ENCODE measurements at places on chromosomes 7 and 10. TPM values are rescaled to one million over a fixed set of nuclear protein-coding genes. Genes with fewer than 3 reads are reported as not detected.

Gene GAD2
- polyA plus RNA-seq, result 1.7 TPM

Gene LIPN
- polyA plus RNA-seq, result not detected

Gene TNS3
- 66.7 TPM for polyA plus RNA-seq

Gene SLIT1
- 1.6 TPM for polyA plus RNA-seq

DNA sequence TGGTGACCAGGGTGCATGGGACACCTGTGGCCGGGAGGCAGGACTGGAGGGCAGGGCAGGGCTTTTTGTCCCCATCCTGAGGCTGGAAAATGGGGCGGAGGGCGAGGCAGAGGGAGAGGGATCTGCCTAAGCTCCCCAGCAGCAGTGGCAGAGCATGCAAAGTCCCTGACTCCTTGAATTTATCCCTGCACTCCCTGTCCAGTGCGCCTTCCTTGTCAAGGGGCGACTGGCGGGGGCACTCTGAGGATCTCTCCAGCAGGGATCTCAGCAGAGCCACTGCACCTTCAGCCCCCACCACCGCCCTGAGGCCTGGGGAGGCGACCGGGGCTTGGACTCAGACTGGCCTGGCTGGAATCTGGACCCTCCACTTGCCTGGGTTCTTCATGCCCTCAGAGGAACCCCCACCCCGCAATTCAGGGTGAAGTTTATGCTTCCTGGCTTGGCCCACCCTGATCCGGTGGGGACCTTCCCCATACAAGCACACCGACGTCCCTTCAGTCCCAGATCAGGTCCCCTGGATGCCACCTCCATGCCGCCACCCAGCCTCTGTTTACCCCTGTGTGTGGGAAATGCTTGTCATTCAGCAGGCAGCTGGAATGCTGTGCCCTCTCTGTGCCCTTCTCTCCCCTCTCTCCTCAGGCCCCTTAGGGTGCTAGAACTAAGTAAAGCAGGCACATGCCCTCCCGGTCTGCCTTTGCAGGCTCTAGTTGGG, 46.3 kb downstream of the CDH23 start:
- no peak for DNase-seq

GRCh38 chr10:62578916-62579315, 204.7 kb downstream of the ZNF365 start:
- no peak for DNase-seq

GRCh38 chr7:103150192-103150591, 1.3 kb upstream of the NAPEPLD start:
- peak; percentile 88 for DNase-seq

DNA sequence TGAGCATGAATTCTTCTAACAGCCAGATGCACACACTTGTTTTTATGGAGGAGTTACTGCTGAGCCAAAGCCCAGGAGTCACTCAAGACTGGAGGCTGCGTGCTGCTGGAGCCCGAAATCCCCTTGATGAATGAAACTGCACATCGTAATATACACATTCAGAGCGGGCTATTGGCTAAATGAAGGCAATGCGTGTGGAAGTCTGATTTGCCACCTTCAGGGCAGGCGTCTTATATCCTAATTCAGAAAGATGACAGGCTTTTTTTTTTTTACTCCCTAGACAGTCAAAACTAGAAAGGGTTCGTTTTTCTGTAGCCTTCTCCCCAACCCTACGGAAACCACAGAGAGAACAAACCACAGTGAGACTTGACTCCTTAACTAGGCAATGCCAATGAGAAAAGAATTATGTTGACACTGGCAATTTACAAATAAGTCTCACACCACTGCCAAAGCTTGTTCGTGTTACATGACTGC, 227.2 kb upstream of the KLF14 start:
- no peak for DNase-seq

- no peak for DNase-seq
These were observed 44.1 kb downstream of the DGKB start for GRCh38 chr7:14858410-14858809.

DNA sequence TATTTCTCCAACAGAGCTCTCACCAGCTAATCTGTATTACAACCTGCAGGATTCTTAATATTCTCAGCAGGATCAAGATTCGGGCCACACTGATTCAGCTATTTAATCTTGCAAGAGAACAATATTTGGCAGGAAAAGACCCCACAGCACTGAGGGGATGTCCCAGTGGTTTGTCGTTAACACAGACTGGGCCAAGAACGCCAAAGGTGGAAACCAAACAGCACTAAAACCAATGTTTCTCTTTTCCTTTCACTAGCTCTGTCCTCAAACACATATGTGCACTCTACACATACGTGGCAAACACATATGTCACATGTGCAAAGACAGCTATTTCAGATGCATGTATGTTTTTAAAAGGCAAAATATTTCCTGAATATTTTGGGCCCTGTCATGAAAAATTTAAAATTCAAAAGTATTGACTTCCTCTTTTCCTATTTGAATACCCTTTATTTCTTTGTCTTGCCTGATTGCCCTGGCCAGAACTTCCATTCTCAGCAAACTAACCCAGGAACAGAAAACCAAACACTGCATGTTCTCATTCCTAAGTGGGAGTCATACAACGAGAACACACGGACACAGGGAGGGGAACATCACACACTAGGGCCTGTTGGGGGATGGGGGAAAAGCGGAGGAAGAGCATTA, 51.7 kb upstream of the NEBL start:
- DNase-seq, result no peak

GRCh38 chr7:22094413-22095342, 149.0 kb upstream of the CDCA7L start:
- no peak for DNase-seq

- DNase-seq, result no peak
These were observed 214.8 kb upstream of the MAGI2 start for GRCh38 chr7:79668292-79668691.

DNA sequence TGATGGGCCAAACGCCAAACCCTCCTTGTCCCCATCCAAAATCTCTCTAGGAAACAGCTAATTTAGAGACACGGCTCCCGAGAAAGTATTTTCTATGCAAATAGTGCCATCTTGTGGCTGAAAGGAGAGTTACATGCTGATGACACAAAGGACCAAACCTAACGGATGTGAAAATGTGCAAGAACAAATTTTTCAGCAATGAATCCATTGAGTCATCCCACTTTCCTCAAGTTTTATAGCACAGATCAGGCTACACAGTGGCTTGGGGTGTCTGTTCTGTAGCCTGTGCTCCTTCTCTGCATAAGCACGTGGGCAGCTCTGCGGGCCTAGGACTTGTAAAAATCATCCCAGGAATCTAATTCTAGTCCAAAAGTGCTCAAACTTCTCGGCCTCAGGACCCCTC, 154.8 kb upstream of the PRR15 start:
- DNase-seq, result peak; percentile 61

DNA sequence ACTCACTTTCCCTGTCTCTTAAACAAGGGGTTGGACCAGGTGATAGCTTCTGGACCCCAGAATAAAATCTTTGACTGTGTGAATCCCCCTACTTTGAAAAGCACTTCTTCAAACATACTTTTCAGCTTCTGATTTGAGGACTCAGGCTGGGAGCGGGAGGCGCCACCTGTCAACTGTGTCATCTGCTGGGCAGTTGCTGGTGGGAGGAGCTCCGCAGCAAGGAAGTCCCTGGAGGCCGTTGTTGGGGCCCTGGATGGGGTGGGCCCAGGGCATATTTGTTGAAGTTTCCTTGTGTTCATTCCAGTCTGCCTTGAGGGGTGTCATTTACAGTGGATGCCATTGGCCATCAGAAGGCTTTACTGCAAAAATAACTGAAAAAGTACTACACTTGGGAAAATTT, 197.7 kb downstream of the CCDC3 start:
- DNase-seq, result no peak

DNA sequence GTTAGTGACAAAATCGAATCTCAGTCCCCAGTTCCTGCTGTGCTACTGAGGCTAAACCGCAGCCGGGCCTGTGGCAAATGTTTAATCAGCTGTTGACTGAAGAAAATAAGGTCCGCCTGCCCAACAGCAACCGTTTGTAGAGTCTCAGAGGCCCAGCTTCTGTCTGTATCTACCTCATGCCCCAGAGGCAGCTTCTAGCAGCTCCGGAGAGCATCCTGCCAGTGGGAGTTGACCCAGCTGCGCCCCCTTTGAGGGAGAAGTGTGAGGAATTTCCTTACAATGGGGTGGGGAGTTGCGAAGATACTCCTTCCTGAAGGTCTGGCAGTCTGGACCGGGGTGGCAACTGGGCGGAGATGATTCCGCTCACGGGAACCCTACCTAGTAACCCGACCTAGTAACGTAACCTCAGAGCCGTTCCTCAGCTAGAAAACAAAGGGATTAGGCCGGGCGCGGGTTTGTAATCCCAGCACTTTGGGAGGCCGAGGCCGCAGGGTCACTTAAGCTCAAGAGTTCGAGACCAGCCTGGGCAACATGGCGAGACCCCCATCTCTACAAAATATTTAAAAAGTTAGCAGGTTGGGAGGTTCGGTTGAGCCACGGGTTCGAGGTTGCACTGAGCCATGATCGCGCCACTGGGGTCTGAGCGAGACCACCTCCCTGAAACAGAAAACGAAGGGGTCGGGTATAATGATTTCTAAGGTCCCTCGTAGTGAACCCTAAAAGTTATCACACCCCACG, 846 bp upstream of the ZNF775 start:
- DNase-seq, result peak; percentile 78

- no peak for DNase-seq
These were observed 12.0 kb downstream of the CACUL1 start for GRCh38 chr10:118742782-118743181.

All from large intestine (tissue), 12 donors.